ENCODE measurements at places on chromosomes 6 and 20.

- no peak for DNase-seq
Observed at GRCh38 chr6:26216886-26217713, 129.9 kb downstream of the HFE start.

DNA sequence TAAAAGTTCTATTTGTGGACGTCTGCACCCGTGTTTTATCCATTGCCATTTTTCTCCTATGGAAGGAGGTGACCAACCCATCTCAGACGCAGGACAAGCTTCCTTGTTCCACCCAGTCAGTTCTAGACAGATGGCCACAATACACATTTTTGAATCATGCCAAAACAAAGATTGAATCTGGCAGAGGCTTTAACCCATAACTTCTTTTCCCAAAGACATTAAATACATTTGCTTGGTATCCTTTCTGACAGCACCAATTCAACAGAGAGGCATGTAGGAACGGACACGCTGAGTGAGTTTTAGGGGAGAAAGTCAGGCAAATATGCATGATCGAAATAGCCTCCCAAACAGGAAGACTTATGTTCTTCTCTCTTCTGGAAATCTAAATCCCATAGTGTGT, 552.7 kb upstream of the AGPAT4 start:
- no peak for DNase-seq

- no peak for DNase-seq
Observed at GRCh38 chr6:144179237-144179636, 28.9 kb downstream of the STX11 start.

DNA sequence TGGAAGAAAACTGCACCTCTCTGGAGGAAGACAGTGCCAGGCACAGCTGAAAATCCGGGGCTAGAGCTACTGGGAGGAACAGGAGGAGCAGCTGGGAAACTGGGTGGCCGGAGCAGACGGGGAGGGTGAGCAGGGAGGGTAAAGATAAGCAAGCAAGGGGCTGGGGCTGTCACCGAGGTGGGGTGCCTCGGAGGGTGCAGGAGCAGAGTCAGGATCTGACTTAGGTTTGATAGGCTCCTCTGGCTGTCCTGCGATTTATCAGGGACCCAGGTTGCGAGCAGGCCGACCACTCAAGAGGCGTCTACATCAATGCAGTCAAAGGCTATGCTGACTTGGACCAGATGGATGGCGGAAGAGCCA, 12.3 kb downstream of the TSHZ2 start:
- DNase-seq = no peak

- no peak for DNase-seq
Observed at GRCh38 chr6:166957087-166957804, 896 bp upstream of the RNASET2 start.

GRCh38 chr20:7930343-7930742, 9.9 kb downstream of the HAO1 start:
- no peak for DNase-seq

Measured in NCI-H748 treated with DMSO at 0.1 percent for 48 hours (cell line).